Hair follicular keratinocyte (primary cell): ENCODE measurements at places on chromosomes 5 and 9. TPM values are rescaled to one million over a fixed set of nuclear protein-coding genes. Genes with fewer than 3 reads are reported as not detected.

CCNI2 gene
- total RNA-seq, result 0.16 and 0.30 TPM in 2 replicates

PCDHGA2 gene
- total RNA-seq, result 0.04 and 0.55 TPM in 2 replicates

SV2C gene
- 0.08 TPM in 1 of 2 replicates, not detected in the other for total RNA-seq

TESK1 gene
- 13.9 and 24.0 TPM in 2 replicates for total RNA-seq

FOXD4L5 gene
- total RNA-seq, result not detected in 2 replicates

PCA3 gene
- total RNA-seq, result not detected in 2 replicates

SPARC gene
- total RNA-seq, result 148 and 214 TPM in 2 replicates

CER1 gene
- total RNA-seq, result not detected in 2 replicates

FAM153A gene
- total RNA-seq, result not detected in 2 replicates

ARAP3 gene
- 2.6 and 4.4 TPM in 2 replicates for total RNA-seq

GZMA gene
- total RNA-seq, result not detected in 2 replicates

CAMK2A gene
- total RNA-seq, result under 0.01 and 0.08 TPM in 2 replicates

XPA gene
- total RNA-seq, result 2.8 and 4.5 TPM in 2 replicates
